ENCODE measurements at places on chromosomes 6 and 20.

DNA sequence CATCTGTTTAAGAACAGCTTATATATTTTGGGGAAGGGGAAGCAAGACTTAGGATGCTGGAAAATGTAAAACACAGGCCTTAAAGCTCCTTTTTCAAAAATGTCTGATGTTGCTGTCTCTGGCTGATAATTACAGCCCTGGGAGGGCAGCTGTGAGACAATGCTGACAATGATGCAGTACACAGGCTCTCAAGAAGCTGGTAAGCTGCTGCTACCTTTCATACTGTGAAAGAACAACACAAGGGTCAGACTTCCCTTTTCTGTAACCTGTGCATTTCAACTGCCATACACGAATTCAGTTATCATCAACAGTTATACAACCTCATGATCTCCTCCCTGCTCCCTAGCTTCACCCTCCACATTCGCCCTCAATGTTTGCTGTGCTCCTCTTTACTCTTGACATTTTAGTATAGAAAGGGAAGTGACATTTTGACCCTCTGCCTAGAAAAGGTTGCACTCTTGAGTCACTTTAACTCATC is 25.2 kb downstream of the MAP7 start:
- DNase-seq: no peak

DNA sequence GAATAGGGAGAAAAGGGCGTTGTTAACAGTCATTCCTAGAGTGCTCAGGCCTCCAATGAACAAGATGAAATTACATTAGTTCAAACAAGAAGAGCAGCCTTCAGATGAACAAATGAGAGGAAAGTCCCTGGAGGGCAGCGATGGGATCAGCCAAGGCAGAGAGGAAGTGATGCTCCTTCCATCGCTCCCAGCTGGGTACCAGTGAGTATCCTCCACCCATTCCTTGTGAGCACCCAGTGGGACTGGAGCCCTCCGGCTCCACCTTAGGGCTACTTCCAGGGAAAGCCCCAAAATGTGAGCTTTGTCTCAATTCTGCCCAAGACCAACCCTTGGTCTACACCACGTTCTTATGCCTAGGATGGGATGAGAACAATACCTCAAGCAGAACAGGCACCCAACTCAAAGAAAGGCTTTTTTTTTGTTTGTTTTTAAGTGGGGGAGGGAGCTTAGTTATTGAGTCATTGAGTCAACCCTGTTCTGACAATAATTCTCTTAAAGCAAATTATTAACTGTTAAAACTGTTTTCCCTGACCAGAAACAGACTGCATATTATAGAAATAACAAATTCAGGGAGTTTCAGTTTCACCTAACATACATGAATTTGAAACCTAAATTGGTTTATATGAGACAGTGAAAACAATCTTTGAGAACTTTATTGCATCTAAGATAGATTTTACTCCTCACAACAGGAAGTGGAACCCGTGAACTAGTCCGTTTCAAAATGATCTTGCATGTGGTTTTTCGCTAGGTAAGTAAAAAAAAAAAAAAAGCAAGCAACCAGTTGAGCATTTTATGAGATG is 106.9 kb downstream of the IPCEF1 start:
- no peak for DNase-seq

- no peak for DNase-seq
These were observed 8.1 kb downstream of the ZNF311 start for GRCh38 chr6:28996844-28997510.

- no peak for DNase-seq
These were observed 25.7 kb downstream of the OVOL2 start for GRCh38 chr20:18031888-18032509.

DNA sequence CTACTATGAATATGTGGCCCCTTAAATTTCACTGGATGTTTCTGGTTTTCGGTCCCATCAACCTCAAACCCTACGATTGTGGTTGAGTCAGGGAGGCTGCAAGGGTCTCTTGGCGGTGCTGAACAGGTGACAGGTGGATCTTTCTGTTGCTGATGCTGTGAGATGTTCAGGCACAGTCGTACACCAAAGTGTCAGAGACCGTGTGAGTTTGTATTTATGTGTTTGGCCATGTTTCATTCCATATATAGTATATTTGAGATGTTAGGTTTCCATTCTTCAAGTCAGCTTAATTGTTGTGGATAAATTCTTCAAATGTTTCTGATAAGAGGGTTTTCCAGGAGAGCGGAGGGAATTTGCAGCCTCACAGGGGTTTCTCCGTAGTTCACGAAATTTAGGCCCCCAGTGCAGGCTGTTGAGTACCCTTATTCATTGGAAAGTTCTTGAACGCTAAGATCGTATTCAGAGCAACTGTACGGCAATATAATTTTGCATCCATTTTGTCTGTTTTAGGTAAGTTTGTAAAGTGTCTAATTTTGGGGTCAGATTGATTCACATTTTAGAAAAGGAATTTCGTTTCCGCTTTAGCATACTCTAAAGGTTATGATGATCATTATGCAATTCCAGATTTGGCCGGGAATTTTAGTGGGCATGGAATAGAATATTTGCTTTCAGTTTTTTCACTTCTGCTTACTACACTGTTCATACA is 1.2 kb downstream of the TAB2 start:
- DNase-seq: no peak

DNA sequence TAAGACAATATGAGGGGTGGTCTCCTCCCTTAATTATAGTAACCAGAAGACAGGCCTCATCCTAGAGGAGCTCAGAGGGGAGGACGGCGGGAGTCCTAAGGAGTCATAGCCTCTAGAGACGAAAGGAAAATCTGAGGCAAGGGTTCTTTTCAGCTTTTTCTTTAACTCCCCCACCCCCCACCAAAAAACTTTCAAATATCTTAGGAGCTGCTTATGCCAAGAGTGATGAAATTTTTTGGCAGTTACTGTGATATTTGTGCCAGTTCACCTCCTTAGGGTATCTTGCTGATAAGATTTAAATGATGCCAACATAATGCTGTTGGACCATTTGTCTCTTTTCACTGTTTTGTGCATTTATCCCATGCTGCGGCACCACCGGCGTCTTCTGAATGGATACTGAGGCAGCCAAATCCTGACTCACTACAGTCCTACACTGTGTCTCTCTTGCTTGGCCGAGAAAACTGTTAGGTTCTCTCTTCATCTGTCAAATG is 44.5 kb upstream of the DSE start:
- DNase-seq: no peak

GRCh38 chr6:106789428-106790148 is 160.2 kb downstream of the QRSL1 start:
- no peak for DNase-seq

DNA sequence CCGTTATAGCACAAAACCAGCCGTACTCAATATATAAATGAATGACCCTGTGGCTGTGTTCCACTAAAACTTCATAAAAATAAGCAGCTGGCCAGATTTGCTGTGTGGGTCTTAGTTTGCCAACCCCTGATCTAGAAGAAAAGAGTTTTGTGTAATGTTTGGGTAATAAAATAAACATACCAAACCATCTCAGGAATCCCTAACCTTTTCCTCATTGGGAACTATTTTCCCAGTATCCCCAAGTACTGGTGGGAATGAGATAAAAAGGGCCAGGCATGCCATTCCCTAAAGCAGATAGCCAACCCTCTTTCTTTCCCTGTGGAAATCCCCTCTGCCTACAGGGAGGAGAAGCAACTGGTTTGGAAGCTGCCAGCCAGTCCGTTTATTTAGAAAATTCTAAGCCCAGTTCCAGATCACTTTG is 169.1 kb upstream of the AKAP12 start:
- DNase-seq: no peak

DNA sequence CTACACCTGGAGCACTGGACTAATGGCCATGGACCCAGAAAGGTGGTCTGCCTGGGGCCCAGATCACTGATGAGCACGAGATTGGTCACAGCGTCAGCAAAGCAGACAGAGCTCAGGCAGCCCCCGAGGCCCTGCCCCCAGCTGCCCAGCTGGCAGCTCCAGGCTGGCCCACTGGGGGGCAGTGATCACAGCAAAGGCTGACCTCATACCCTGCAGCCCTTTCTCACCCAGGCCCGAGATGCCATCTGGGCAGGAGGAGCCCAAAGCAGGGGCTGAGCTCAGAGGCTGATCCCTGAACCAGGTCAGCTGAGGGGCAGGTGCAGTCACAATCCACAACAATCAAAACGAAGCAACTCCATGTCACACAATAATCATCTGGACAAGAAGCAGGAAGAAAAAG is 4.1 kb downstream of the MAP1LC3A start:
- DNase-seq: no peak

DNA sequence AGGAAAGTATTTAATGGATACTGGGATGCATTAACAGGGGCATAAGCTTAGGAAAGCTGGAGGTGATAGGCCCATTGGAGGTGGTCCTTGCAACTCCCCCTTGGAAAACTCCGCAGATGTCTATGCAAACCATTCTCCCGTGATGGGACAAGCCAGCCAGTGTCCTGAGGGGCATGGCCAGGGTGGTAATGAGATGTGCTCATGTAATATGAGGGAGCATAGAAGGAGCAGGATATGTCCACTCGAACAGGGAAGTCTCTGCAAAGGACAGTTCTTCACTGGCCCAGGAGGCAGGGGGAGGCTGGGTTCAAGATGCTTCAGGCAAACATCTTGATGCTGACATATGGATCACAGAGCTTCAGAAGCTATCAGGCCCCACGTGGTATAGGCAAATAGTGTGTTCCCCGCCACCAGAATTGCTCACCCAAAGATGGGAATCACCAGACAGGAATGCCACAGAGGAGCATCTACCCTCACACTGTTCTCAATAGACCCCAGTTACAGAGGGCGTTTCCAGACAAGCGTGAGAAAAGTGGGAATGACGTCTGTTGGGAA is 201.6 kb upstream of the CDH4 start:
- DNase-seq: no peak

DNA sequence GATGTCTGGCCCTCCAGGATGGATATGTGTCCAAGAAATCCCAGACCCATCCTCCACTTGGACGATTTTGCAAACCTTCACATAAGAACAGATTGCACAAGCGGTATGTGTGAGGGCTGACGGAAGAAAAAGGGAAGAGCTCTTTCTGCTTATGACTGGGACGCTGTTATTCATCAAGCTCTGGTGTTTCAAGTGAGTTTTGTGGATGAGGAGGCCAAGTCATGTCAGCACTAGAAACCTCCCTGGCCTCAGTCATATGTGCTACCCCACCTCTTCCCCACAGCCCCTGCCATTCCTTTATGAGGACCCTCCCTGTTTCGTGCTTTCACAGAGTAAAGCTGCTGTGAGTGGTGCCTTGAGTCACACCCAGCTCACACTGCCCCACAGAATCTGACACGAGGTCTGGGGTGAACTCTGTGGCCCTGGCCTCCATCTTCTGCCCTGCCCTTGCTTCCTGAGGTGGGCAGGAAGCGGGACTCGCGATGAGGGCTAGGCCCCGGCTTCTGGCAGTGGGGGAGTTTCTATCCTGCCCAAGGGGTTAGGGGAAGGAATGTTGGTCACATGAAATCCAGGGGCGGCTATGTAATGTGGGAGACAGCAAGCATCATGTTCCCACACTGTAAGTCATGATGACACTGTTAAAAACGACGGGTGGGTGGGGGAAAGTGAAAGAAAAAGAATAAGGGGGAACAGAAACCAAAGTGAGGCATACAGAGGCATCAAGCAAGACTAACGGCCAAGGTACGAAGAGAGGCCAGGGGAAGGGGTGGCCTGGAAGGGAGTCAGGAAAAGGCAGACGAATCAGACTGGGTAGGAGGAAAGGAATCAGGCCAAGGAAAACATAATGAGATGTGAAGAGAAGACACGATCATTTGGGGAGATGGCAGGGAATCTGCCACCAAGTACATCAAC is 78.1 kb downstream of the PRDM1 start:
- DNase-seq: no peak

GRCh38 chr6:42152024-42152423 is 9.6 kb upstream of the C6orf132 start:
- DNase-seq: no peak

DNA sequence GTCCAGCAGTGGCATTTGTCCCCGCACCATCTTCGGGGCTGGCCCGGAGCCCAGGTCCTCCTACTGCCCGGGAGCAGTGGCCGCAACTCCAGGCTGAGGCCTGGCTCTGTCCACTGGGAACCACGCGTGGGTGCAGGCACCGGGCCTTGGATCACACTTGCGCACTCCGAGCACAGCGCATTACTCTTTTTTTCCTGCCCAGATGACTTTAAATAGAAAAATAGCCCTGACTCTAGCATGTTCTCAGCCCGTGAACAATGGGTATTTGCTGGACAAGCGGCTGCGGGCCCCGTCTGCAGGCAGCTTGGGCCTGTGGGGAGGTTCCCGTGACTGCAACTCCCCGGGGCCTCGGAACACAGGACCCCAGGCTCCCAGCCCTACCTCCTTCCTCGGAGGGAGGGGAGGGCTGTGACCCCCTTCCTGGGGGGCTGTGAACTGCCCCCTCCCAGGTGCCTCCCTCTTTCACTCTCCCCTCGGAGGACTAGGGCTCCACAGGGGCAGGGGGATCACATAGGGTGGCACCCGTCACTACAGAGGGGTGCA is 162.2 kb downstream of the TBXT start:
- DNase-seq: no peak

DNA sequence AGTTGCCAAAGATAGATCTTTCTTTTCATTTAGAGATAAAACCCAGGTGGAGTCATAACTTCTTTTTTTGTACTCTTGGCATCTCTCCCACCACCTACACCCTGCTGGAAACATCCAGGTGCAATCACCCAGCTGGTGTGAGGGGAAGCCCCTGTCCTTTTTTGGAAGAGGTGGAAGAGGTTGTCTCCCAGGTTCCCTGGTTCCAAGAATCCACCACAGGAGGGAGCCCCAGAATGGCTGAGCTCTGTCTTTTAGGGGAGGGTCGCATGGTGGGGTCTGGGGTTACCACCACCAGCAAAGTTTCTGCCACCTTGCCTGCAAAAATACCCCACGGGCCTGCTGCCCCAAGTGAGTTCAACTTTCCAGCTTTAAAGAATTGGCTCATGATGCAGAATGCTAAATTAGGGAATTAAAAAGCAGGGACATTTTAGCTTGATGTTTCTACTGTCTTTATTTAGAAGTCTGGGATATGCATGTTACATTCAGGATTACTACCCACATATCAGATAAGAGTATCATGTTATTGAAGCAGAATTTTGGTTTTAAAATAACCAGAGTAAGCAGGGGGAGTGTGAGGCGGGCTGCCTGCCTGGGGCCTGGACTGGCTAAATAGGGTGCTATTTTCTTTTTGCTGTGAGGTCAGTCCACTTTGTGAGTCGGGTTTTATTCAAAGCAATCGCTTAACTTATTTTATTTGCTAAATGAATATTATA is 11.0 kb downstream of the SMOC2 start:
- no peak for DNase-seq

DNA sequence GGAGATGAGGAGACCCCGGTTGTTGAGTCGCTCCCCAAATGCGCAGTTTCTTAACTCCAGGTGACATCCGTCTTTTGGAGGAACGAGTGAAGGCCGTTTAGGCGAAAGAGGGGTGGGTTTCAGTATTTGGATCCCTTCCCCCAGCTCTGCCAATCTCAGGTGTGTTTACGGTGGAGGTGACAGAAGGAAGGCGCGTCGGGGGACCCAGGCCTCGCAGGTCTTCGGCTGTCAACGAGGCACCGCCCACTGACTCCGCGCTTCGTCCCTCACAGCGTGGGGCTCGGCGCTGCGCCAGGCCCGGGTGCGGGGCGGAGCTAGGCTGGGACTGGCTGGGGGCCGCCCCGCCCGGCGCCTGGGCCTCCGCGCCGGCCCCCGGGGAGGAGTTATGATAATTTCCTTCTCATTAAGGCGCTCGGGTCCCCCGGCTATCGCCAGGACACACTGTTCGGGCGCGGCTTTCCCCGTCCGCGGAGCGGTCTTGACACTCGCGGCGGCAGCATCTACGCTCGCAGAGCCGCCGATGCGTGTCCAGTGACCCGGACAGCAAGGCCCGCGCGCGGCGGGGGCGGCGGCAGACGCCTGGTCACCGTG is at the start of gene TFAP2C:
Gene TFAP2C (plus strand): TSS at position 434 of the 591 bp plus-strand sequence. CDS start 239 bp downstream, outside the sequence.
- DNase-seq: peak; percentile 94

All from H54 (cell line).